AG09309 (cell line): ENCODE measurements at places on chromosomes 5 and 9.

DNA sequence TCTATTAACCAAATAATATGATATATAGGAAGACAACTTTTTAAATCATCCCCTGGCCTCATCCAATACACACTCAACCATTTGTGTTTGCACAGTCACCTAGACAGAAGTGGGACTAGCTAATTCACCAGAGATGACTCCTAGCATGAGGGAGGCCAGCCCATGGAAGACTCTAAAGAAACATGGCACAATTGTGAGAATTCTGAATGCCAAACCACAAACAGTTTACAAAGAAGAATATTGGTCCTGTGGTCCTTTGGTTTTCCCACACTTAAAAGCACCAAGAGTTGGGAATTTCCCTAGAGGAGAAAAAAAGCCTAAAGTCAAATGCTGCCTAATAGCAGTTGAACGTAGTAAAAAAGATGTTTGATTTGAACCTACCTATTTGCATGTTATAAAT, 609.9 kb downstream of the ACTL7B start:
- no peak for DNase-seq

GRCh38 chr9:35842795-35843194, 13.8 kb downstream of the TMEM8B start:
- DNase-seq, result no peak

GRCh38 chr5:172887692-172888091, 53.6 kb downstream of the ERGIC1 start:
- no peak for DNase-seq

- no peak for DNase-seq
These were observed 25.8 kb downstream of the UGT3A2 start for GRCh38 chr5:36040651-36041536.

GRCh38 chr9:87479801-87480201, 17.9 kb upstream of the DAPK1 start:
- DNase-seq, result peak; percentile 54

- DNase-seq, result peak; percentile 75
These were observed 126.4 kb downstream of the LPAR1 start for GRCh38 chr9:110911659-110912418.

DNA sequence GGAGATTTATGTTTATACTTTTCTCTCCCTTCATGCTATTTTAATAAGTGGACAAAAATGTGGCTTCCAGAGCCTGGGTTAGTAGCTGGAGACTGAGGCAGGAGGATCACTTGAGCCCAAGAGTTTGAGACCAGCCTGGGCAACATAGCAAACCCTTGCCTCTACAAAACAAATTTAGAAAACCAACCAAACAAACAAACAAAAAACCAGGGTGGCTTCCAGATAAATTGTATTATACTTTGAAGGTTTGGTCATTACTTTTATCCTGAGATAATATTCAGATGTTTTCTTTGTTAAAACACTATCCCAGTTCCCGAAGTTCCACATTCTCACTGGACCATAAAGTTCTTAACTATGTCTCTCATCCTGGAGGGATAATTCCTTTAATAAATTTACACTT, 46.0 kb downstream of the ALDH1A1 start:
- DNase-seq, result no peak

DNA sequence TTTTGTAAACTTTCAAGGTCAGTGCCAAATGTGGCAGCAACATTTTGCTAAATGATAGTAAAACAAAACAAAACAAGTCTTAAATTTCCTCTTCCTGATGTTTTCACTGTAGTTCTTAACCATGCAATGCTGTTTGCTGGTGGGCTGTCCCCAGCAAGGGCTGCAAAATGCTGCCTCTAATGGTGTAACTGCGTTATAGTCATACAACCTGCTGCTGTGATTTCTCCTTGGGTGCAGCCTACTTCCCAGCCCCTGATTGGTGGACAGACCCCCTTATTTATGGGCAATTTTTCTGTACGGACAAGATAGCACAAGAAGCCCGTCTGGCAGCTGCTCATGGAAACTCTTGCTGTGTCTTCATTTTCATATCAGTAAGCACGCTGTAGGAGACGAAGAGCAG, 26.6 kb upstream of the PIP5K1B start:
- DNase-seq, result no peak
